ENCODE measurements at places on chromosomes 13 and 19.

DNA sequence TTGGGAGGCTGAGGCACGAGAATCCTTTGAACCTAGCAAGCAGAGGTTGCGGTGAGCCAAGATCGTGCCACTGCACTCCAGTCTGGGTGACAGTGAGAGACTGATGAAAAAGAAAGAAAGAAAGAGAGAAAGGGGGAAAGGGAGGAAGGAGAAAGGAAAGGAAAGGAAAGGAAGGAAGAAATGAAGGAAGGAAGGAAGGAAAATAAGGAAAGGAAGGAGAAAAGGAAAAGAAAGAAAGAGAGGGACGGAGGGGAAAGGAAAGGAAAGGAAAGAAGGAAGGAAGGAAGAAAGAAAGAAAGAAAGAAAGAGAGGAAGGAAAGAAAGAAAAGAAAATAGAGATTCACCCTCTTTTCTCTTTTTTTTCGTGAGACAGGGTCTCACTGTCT, 8.7 kb downstream of the PDE4A start:
- no peak for DNase-seq

DNA sequence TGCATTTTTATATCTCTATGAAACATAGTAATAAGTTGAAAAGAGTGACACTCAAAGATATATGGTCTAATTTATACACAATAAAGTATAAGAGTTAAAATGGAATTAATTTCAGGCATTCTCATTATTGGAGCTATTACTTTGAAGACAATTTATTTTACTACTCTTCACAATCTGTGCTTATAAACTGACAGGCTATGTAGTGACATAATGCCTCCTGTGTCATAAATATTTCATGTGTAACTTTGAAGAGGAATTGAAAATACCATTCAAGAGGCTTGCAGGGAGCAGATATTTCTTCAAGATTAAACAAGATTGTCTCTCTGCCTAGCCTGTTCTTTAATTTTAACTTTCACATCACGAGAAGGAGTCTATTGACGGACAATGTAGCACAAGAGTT, 1881.5 kb upstream of the PCDH20 start:
- no peak for DNase-seq

GRCh38 chr13:102399791-102400674, 1.8 kb downstream of the FGF14 start:
- no peak for DNase-seq

- DNase-seq: no peak
These were observed 37.8 kb downstream of the SMARCA4 start for GRCh38 chr19:10998666-10999065.

- no peak for DNase-seq
These were observed 477.0 kb downstream of the FOXO1 start for GRCh38 chr13:40189426-40189825.

DNA sequence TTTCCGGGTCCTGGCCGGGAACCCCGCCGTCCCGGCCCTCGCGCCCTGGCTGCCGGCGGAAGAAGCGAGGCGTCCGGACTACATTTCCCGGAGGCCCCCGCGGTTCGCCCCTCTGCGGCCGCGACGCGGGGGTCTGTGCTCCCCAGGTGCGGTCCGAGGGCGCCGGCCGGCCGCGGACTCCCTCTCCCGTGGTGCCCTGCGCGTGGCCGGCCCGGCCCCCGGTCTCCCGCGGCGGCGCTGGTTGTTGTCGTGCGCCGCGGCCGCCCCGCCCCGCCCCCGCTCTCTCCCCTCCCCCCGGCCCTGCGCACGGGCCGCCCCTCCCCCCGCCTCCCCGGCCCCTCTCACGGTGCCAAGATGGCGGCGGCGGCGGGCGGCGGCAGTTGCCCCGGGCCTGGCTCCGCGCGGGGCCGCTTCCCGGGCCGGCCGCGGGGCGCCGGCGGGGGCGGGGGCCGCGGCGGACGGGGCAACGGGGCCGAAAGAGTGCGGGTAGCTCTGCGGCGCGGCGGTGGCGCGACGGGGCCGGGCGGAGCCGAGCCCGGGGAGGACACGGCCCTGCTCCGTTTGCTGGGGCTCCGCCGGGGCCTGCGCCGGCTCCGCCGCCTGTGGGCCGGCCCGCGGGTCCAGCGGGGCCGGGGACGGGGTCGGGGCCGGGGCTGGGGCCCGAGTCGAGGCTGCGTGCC, at the start of gene KMT2B:
Gene KMT2B (plus strand): TSS at position 339 of the 680 bp plus-strand sequence. CDS start 16 bp downstream, at position 355.
- no peak for DNase-seq

GRCh38 chr13:60679131-60679530, 282.1 kb downstream of the TDRD3 start:
- no peak for DNase-seq

DNA sequence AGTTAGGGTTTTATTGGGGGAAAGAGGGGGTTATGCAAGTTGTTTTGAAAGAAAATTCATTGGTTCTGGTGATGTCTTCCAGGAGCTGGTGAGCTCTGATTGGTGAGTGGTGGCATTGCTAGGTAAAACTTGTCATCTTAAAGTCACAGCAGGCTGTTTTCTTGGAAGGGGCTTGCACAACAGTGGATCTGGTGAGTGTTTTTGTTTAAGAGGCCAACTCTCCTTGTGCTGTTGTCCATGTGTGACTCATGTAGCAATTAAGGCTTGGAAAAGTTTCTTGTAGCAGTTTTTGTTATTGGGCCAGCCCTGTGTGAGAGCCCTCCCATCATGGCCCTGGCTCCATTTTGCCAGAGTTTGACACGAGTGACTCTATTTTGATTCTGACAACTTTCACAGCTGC, 109.4 kb downstream of the RFC3 start:
- DNase-seq: no peak

Data from activated CD4-positive, alpha-beta T cell treated with anti-CD3 and anti-CD28 coated beads, Interleukin-2, amount 50 U/mL, for 24 hours (primary cell).